CD4-positive, alpha-beta memory T cell (primary cell): ENCODE measurements at places on chromosomes 5 and 9. TPM values are rescaled to one million over a fixed set of nuclear protein-coding genes. Genes with fewer than 3 reads are reported as not detected.

Gene BNIP1
- total RNA-seq: 7.1 TPM

Gene KIF4B
- not detected for total RNA-seq

Gene IQGAP2
- 126 TPM for total RNA-seq

DNA sequence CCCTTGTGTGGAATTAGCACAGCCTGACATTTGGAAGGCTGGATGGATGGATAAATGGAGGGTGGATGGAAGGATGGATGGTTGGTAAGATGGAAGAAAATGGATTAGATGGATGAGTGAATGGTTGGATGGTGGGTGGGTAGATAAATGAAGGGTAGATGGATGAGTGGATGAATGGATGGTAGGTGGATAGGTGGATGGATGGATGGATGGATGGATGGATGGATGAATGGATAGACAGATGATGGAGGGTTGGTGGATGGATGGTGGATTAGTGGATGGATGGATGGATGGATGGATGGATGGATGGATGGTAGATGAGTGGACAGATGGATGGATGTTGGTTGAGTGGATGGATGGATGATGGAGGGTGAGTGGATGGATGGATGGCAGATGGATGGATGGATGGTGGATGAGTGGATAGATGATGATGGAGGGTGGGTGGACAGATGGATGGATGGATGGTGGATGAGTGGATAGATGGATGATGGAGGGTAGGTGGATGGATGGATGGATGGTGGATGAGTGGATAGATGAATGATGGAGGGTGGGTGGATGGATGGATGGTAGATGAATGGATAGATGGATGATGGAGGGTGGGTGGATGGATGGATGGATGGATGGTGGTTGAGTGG, 175.6 kb upstream of the PPP1R26 start:
- DNase-seq: no peak
- no peaks in the 10 kb centered on the region for H3K36me3 ChIP-seq
- H3K4me3 ChIP-seq: no peak overlapping the region
- H3K27me3 ChIP-seq: no peaks in the 10 kb centered on the region
- no peaks in the 10 kb centered on the region for H3K4me1 ChIP-seq
- H3K27ac ChIP-seq: no peak overlapping the region
